Fibroblast of skin of right quadriceps (primary cell): ENCODE measurements at places on chromosomes 3 and 15.

DNA sequence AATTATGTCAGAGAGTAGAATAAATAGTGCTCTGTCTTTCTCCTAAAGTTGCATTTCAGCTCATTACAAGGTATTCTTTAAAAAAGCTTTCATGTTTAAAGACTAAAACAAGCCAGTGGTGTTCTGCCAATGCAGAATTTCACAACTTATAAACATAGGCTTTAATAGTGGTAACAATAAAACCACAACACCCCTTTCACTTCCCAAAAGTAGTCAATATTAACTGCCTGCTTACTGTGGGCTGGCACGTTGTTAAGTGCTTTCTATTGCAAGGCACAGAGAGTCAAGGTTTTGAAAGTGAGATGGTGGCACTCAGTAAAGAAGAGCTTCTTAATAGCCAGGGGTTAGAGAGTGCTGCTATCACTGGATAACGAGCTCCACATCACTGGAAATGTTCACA is 8.4 kb upstream of the RTP1 start:
- no peak for DNase-seq

DNA sequence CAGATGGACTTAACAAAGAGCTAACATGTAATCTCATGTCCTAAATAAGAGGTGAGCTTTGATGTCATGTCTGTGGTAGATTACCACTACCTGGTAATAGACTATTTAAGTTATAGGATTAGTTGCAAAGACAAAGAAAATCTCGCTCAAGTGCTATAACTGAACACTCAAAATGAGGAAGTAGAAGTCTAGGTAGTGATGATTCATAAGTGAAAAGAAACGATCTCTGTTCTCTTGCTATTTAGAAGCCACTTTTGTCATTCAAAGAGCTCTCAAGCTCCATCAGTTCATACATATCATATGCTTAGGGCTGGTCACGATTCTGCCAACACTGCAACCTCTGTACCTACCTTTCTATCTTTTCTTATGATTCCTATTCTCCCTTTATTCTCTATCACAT is 110.9 kb downstream of the EDEM1 start:
- no peak for DNase-seq

- DNase-seq, result no peak
Measured at GRCh38 chr15:43930556-43930955, 103.8 kb downstream of the WDR76 start.

DNA sequence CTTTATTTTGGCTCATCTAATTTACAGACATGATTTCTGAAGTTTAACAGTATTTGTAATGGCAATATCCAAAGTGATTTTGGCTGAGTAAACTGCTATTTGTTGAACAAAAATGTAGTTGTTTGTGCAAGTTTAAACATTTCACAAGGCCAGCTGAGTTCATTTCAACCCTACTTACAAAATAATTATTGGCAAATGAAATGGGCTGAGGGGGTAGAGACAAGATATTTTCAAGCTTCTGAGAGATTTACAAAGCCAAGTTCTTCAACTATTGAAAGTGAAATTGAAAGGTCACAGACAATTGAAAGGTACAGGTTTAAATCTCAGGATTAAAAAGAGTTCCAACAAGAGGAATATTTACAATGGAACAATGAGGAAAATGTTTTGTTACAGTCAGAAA is 77.1 kb downstream of the DUT start:
- DNase-seq, result no peak

DNA sequence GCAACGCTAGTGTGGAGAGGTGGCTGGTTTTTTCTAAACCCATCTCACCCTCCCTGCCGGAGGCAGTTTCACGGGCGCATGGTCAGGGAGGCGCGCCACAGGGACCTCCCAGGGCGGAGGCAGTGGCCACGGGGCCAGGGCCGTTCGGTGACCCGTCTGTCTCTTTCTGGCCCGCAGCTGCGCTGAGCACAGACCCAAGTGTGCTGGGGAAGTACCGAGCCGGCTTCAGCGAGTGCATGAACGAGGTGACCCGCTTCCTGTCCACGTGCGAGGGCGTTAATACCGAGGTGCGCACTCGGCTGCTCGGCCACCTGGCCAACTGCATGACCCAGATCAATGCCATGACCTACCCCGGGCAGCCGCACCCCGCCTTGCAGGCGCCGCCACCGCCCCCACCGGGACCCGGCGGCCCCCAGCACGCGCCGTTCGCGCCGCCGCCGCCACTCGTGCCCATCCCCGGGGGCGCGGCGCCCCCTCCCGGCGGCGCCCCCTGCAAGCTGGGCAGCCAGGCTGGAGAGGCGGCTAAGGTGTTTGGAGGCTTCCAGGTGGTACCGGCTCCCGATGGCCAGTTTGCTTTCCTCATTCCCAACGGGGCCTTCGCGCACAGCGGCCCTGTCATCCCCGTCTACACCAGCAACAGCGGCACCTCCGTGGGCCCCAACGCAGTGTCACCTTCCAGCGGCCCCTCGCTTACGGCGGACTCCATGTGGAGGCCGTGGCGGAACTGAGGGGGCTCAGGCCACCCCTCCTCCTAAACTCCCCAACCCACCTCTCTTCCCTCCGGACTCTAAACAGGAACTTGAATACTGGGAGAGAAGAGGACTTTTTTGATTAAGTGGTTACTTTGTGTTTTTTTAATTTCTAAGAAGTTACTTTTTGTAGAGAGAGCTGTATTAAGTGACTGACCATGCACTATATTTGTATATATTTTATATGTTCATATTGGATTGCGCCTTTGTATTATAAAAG is 1.8 kb downstream of the HES1 start:
- peak; percentile 35 for DNase-seq

GRCh38 chr3:22199095-22199494 is 448.1 kb upstream of the ZNF385D start:
- no peak for DNase-seq
